ENCODE measurements at places on chromosomes 5 and 9.
A peak's percentile ranks its signal among the peaks of the same experiment; 100 is the strongest.

DNA sequence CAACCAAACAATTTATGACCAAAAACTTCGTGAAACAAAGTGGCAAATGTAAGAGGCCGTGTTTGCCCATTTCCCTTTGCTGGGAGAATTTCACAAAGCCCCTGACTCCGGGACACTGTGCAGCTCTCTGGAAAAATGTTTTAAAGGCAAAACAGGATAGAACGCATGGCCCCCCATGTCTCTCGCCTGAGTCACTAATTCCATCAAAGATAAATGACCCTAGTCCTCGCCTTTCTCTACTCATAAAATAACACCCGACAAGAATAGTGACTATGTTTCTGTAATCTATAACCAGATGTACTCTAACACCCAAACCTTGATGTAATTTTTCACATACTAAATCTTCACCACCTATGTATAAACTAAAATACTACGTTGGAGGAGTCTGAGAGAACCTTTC, 55.7 kb upstream of the SAP30L start:
- no peak for DNase-seq

- DNase-seq, result no peak
Observed at GRCh38 chr5:175547842-175548241, 69.5 kb downstream of the SFXN1 start.

GRCh38 chr9:73183917-73184861, 32.5 kb downstream of the ANXA1 start:
- no peak for DNase-seq

GRCh38 chr9:91017245-91017644, 215.6 kb downstream of the SYK start:
- DNase-seq, result no peak

GRCh38 chr5:96083361-96083881, 121.8 kb upstream of the ELL2 start:
- DNase-seq, result no peak

DNA sequence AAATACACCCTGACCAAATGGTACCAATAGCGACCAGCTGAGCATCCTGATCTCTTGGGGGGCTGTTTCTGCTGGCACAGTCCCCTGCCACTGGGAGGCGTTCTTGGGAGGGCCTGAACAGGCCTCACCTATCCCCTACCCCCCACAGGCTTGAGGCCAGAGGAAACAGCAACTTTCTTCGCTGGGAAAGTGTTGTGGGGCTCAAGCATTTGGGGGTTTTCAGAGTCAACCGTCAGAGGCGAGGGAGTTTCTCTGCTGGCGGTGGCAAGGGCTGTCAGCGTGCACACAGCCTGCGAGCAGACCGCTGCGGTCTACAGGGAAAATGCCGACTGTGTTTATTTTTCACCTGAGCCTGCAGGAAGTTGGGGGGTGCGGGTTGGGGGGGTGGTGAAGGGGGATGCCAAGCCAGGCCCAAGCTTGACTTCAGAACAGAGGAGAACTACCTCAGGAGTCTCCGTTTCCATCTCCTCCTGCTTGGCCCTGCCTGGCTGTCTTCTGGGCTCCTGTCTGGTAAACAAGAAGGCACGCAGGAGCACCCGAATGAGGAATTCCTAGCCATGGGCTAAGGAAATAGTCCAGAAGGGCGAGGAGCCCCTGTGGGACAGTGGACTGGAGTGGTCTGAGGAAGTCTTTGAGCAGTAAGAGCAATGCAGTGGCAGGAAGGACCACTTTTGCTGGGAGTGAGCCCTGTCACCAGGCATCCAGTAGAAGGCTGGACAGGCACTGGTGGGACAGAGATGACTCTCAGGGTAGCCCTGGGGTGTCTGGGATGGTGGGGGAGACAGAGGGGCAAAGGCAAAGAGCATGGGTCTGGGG, 18.1 kb downstream of the TCF7 start:
- no peak for DNase-seq

DNA sequence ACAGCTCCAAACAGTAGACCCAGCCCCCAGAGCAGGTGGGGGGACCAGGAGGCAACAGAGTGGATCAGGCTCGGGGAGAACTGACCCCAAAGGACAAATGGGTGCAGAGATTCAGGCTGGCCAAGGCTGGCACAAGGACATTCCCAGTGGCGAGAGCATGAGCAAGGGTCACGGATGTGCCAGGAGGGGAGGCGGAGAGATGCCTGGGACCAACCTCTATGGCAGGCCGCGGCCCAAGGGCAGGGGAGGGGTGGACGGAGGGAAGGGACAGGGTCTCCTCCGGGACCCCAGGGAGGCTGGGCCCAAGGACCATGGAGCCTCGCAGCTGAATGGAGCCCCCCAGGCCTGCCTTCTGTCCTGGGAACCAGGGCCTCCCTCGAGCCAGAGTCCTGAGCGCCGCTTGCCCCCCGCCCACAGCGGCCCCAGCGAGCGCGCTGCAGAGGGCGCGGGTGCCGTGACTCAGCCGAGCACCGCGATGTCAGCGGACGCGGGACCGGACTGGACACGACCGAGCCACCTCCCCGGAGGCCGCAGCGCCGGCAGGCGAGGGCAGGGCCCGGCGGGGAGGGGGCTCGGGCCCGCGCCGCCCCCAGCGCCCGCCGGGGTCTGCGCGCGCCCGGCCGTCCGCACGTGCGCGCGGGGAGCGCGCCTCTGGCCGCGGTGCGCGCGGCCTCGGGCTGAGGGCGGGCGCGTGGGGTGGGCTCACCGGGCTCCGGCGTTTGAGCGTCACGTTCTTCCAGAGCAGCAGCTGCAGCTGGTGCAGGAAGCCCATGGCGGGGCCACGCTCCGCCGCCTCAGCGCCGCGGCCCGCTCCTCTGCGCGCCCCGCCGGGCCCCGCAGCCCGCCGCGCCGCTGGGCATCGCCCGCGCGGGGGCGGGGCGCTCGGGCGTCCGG, at the start of gene ABCA2:
ABCA2 (minus strand) TSS at position 869 of the 894 bp plus-strand sequence; CDS start at position 772, 97 bp downstream.
- no peak for DNase-seq

- DNase-seq, result no peak
Observed at GRCh38 chr5:40356248-40356647, 323.5 kb upstream of the PTGER4 start.

DNA sequence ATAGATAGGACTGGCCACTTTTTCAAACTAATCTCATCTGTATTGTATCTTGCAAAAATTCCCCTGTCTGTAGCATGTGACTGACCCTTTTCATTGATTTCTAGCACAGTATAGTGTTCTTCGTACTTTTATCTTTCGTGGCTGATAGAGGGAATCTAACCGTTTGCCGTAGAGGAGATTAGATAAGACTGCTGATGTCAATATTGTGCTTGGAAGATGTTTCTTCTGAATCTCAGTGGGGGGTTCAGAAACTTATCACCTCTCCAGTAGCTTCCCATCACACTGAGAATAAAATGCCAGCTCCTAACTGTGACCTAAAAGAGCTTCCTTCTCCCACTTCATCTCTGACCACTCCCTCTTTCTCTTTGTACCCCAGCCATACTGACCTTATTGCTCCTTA, 25.4 kb upstream of the ALDOB start:
- no peak for DNase-seq

DNA sequence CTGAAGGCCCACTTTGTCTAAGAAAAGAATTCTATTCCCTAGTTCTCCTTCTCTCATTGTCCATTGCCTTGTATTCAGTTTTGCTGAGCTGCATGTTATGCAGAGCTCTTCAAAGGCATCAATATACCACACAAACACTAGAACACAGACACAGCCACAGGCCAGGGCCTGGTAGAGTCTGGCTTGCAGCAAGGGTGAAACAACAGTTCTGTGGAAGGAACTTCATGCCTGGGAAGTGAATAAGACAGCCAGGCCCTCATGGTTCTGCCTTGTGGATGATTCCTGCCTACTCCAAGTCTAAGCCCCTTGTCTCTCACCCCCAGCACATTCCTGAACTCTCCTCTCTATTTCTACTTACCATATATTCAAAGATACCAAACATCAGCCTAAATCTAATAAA, 30.8 kb downstream of the KLHL3 start:
- DNase-seq, result no peak

- DNase-seq, result peak; percentile 89
Observed at GRCh38 chr9:129334105-129334935, 156.3 kb upstream of the IER5L start.

DNA sequence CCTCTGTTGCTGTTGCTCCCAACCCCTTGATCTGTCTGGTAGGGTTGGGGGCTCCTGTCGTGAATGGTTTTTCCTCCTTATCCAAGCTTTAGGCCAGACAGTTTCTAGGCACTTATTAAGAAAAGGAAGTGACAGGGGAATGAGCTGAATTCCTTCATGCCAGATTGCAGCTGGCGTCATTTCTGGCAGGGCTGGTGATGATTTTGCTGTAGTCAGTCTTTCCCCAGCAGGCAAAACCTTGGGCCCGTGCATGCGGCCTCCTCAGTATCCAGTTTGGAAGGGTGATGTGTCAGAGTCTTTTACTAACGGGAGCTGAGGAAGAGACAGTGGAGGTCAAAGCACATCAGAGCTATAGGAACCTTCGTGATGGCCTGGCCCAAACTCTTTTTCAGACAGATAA, 58.8 kb downstream of the COL27A1 start:
- DNase-seq, result no peak

- no peak for DNase-seq
Observed at GRCh38 chr9:120783602-120784047, 9.6 kb downstream of the FBXW2 start.

DNA sequence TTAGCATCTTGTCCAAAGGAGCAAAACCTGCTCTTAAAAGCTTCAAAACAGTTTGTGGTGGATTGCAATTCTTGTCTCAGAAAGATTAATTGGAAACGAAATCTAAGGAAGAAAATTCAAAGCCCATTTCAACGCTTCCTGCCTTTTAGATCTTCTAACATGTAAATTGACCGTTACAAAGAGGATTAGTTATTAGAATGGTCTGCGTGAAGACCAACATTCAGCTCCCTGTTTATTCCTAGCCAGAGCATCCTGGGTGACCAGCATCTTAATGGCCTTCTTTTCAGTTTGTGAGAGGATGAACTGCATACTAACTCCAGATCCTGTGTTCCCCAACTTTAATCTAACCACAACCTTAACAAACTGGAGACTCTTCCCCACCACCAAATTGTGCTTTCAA, 109.9 kb upstream of the SLC1A3 start:
- no peak for DNase-seq

- no peak for DNase-seq
Observed at GRCh38 chr5:60687927-60688720, 11.8 kb downstream of the DEPDC1B start.
